IPS-NIHi11 (cell line): ENCODE measurements at places on chromosomes 7 and 10.

GRCh38 chr10:22489467-22489866, 144.2 kb downstream of the SPAG6 start:
- DNase-seq = no peak

- peak; percentile 88 for DNase-seq
These were observed at the start of gene UPP1 for GRCh38 chr7:48089046-48090003. Gene UPP1, plus strand, starts transcription at chr7:48089265. Its CDS starts 5,519 bp downstream, at chr7:48094784.

- DNase-seq = no peak
These were observed 47.2 kb downstream of the OSBPL3 start for GRCh38 chr7:24932815-24933214.

DNA sequence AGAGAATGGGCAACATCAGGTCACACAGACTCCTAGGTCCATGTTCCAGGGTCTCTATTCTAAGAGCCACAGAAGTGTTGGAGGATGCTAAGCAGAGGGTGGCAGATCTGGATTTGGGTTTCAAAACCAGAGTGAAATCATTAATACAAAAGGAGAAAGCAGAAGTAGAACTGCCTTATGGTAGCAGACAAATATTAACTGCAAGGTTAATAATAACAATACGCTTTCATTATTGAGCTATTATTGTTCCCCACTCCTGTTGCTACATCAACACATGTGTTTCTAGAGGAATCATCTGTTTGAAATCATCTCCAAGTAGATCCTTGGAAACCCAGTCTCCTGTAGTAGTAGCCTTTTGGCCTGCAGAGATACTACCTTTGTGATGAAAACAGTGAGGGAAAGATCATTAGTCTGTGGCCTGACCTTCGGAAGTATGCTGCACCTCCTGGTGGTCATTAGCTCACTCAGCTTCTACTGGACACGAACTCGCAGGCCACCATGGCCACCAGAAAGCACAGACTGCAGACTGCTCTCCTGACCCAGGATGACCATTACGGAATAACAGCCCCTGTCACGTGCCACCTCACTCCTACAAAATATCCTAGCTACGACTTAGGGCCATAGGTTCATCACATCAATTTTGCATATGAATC, 84.6 kb downstream of the XPNPEP1 start:
- DNase-seq = no peak

DNA sequence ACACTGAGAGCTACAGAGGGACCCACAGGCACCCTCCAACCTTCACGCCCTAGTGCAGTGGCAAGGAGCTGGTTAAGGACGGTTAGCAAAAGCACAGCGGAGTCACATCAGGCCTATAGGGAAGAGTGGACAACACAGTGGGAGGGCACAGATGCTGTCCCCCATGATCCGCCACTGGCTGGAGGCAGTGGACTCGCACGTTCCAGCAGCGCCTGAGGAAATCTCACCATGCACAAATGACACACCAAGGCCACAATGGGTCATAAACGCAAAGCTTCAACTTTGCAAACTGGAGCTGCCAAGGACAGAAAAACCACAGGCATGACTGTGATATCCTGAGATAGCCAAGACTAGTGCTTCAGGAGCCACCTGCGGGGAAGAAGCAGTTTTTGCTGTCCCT, 58.8 kb downstream of the GRB10 start:
- no peak for DNase-seq

GRCh38 chr7:130721486-130722277, 12.3 kb downstream of the KLF14 start:
- DNase-seq = peak; percentile 64

DNA sequence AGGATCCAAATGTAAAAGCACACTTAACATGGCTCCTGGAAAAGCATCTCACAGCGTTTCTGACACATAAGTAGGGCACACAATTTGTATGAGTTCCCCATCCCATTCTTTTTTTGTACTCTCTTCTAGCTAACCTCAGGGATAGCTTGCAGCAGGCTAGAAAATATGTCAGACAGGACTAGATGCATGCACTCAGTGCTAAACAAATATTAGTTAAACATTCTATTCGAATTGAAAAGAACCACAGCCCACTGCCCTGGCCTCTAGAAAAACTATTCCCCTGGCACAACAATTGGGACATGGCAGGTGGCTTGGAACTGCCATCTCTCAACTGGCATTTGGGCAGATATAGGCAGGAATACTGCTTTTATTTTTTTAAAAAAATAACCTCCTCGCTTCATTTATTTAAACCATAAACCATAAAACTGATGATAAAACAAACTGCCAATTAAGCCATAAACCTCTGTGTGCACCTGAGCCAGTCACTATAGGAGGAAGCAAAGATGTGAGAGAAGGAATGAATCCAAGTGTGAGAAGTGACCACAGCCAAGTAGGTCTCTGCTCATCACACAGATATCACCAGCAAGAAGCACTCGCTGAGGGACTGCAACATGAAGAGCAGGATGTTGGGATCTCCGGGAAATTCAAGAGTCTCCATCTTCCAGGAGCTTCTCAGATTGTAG, 394.1 kb downstream of the NEBL start:
- DNase-seq = no peak

DNA sequence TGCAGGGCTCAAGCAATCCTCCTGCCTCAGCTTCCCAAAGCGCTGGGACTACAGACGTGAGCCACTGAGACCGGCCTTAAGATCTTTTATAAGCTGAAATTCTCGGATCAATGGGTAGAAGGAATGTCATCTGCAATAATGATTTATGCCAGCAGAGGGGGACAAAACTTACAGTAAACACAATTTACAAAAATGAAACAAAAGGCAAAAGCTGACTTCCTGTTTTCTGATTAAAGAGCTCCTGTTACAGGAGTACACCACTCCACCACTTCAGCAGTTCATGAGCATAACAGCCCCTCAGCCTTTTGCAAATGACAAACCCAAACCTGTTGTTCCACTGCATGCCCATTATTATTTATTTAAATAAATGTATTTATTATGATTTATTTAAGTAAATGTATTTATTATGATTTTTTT, 88.5 kb upstream of the ATP6V0A4 start:
- no peak for DNase-seq

DNA sequence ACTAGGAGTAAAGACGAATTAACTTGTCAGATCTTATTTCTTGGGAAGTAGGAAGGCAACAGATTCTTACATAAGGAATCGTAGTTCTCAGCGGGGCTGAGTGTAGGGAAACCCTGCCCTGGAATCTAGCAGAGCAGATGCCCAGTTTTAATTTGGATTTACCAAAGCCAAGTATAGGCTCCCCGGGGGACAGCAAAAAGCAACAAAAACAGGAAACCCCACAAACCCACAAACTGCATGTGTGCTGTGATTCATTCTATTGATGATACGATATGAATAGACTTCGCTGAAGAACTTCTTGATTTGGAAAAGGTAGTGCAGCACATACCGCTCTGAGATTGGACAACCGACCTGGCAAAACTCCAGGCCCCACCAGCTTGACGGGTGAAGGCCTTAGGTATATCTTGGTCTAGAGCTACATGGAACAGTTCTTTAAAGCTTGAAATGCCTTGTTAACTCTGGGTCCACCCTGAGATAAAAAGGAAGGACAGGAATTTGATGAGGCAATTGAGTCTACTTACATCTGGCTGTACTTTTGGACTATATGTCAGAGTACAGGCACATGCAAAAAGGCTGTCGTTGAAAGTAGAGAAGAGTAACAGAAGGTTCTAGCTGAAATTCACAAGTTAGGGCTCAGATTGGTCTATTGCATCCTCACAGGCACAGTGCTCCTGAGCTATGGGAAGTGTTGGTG, 49.1 kb downstream of the STRA8 start:
- no peak for DNase-seq

GRCh38 chr7:133207687-133208086, 45.2 kb upstream of the EXOC4 start:
- DNase-seq = no peak

GRCh38 chr7:48832303-48832845, 92.0 kb upstream of the CDC14C start:
- no peak for DNase-seq

GRCh38 chr7:140638173-140638791, 2.3 kb downstream of the DENND2A start:
- peak; percentile 57 for DNase-seq

DNA sequence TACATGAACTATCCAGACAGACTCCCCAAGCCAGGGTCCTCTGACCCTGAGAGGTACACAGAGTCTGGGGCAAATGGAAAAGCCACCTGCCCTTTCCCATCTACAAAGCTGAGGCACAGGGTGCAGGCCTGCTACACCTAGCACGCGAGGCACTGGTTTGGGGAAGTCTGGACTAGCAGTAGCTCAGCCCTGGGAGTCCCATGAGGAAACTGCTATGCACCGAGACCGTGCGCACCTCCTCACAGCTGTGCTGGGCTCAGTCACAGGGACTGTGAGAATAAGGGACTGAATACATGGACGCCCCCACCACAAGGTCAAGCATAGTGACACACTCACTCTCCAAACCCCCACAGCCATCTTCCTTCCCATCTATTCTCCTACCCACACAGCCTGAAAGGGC, 8.2 kb downstream of the MAT1A start:
- no peak for DNase-seq

- DNase-seq = no peak
These were observed 12.6 kb downstream of the SMURF1 start for GRCh38 chr7:99131290-99131689.

DNA sequence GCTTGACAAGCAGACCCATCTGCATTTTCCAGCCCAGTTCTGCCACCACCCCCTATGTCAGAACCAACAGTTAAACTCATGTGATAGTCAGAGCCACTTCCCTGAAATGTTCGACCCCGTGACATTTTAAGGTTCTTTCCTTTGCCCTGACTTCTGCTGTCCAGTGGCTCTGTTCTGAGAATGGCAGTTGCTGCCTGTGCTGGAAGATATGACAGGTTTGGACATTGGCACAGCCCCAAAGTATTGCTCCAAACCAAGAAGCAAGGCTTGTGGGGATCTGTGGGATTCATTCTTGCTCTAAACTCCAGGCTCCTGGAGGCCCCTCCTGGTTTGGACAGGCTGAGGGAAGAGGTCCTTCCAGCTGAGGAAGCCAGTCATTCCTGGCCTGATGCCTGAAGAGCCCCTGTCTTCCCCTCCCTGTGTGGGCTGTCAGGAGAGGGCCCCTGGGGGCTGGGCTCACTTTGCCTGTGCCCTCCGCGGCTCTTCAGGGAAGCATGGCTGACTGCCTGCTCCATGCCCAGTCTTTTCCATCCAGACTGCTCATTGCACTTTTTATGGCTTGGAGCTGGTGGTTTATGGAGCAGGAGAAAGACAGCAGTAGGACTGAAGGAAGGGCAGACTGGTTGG, 138.0 kb downstream of the CDH23 start:
- DNase-seq = no peak

DNA sequence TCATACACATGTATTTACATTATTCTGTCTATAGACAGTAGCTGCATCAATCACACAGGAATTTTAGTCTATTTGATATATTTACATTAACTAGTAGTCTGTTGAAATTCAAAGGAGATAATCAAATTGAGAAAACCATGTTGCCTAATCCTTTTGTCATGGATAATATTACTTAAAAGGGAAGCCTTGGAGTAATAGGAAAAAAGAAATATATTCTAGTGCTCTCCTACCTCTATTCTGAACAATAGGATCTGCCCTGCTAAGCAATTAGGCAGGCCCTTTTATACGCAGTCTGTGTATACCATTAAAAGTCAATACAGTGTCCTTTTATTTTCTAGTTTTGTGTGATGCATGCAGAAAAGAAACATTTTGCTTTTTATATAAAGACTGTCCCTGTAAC, 24.5 kb downstream of the UMAD1 start:
- no peak for DNase-seq

- no peak for DNase-seq
These were observed 16.8 kb upstream of the LAT2 start for GRCh38 chr7:74193054-74193453.

- DNase-seq = no peak
These were observed 90.0 kb downstream of the PROSER2 start for GRCh38 chr10:11913079-11913641.

- no peak for DNase-seq
These were observed 21.0 kb upstream of the LRRC17 start for GRCh38 chr7:102891693-102892261.

DNA sequence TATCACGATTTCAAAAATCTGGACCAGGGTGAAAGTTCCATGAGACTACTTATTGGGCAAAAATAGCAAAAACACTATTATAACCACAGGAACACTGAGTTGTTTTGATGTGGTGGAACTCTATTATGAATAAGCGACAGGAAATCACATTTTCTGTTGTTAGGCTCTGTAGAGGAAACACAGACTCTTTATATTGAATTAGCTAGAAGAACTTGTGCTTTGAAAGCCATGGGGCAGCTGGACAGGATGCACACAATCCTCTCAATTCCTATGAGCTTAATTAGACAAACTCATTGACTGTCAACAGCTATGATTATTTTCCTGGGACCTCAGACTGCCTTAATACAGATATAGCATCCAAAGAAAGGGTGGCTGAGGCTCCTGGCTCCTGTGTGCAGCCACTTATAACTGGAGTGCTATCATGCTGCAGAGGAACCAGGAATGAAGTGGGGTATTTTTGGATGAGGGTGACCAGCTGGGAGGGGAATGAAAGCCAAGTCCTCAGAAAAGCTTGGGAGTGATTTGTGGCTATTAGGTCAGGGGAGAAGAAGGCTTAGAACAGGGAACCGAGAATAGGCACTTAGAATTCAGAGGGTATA, 657.3 kb downstream of the TYW1 start:
- DNase-seq = no peak

- no peak for DNase-seq
These were observed 127.3 kb upstream of the HABP2 start for GRCh38 chr10:113425541-113425951.
